ENCODE measurements at places on chromosomes 2 and 18.

- H3K36me3 ChIP-seq = no peaks in the 10 kb centered on the region
- DNase-seq = no peak
- no peak overlapping the region for H3K4me3 ChIP-seq
- H3K4me1 ChIP-seq = no peaks in the 10 kb centered on the region
- no peaks in the 10 kb centered on the region for H3K27me3 ChIP-seq
- H3K27ac ChIP-seq = no peak overlapping the region
These were observed 84.5 kb downstream of the PIEZO2 start for GRCh38 chr18:11064727-11065460.

GRCh38 chr2:240575101-240575965, 7.0 kb downstream of the RNPEPL1 start:
- no peak overlapping the region for H3K4me3 ChIP-seq
- no peaks in the 10 kb centered on the region for H3K27me3 ChIP-seq
- H3K27ac ChIP-seq = no peak overlapping the region
- peaks cover 30% of the 10 kb centered on the region for H3K4me1 ChIP-seq
- no peak for DNase-seq

DNA sequence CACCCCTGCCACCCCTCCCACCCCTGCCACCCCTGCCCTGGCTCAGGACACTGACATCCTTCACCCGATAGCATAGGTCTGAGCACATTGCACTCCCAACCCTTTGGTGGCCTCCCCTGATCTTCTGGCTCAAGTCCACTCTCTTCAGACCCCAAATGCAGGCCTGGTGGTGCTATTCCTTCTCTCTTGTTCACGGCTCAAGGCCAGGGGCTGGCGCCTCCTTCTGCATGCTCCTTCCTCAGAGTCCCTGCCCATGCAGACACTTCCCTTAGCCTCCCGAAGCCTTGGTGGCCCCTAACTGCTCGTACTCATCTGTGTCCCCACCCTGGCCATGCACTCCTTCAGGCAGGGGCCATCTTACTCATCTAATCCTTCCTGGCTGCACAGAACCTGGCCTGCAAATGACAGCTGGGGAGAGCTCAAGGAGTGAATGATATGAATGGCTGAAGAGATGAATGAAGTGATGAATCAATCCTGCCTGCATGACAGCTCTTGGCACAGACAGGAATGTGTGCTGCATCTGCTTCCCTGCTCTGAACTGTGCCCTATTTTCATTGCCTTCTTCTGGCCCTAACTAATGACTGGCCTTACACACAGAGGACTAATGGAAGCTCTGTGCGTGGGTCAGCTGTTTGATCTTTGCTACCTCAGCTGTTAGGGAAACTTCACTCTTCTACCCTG, 290.8 kb downstream of the DYSF start:
- no peaks in the 10 kb centered on the region for H3K36me3 ChIP-seq
- H3K27ac ChIP-seq = no peak overlapping the region
- H3K4me3 ChIP-seq = no peak overlapping the region
- peaks cover 36% of the 10 kb centered on the region for H3K4me1 ChIP-seq

DNA sequence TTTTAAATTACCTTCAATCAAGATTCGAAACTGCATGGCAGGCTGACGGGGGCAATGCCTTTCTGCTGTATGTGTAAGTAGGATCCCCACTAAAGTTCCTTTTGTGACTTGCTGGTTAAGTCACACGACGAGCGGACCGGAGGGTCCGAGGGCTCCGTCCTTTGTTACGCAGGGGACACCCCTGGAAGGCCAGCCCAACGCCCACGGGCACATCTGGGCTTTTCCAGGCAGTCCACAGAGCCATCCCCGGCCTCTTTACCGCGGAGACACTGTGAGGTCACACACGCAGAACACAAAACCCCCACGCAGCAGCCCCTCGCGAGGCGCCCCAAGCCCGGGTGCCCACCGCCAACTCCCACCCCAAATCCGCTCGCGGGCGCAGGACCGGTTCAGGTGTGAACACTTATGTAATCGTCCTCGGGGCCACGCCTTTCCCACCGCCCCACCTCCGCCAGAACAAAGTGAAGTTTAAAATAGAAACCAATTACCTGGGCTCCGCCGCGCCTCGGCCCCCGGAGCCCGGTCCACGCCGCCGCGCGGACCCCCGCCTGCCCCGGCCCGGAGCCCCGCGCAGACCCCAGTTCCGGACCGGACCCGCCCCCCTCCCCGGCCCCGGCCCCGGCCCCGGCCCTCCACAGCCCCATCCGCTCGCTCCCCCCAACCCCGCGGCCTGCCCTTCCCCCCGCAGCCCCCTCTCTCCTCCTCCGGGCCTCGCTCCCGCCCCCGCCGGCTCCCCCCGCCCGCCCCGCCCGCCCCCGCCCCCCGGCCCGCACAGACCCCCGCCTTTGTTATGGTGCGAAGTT, 4.2 kb downstream of the ZNF516 start:
- H3K27ac ChIP-seq = no peak overlapping the region
- peaks cover 23% of the 10 kb centered on the region for H3K4me1 ChIP-seq
- peak; percentile 56 for DNase-seq
- H3K36me3 ChIP-seq = no peaks in the 10 kb centered on the region

GRCh38 chr2:239878686-239879085, 146.5 kb downstream of the NDUFA10 start:
- no peak for DNase-seq
- H3K4me1 ChIP-seq = no peaks in the 10 kb centered on the region
- H3K27me3 ChIP-seq = peaks cover 13% of the 10 kb centered on the region
- H3K4me3 ChIP-seq = no peak overlapping the region
- no peaks in the 10 kb centered on the region for H3K36me3 ChIP-seq
- H3K27ac ChIP-seq = no peak overlapping the region

DNA sequence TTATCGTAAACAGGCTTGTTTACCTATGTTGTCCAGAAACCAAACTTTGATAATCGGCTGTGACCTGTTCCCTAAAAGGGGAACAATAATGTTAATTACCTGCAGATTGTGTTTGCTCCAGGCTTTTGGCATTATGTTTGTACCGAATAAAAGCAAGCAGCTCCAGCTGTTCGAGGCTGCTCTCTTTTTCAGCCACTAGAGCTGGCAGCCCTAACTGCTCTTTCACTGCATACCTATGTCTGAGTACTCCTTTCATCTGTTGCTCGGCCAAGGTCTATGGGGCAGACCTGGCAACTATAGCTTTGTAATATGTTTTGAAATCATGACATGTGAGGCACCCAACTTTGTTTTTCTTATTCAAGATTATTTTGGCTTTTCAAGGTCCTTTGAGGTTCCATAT, 77.8 kb upstream of the EHBP1 start:
- no peak overlapping the region for H3K4me3 ChIP-seq
- no peak for DNase-seq
- no peak overlapping the region for H3K27ac ChIP-seq
- H3K4me1 ChIP-seq = no peaks in the 10 kb centered on the region
- no peaks in the 10 kb centered on the region for H3K36me3 ChIP-seq

DNA sequence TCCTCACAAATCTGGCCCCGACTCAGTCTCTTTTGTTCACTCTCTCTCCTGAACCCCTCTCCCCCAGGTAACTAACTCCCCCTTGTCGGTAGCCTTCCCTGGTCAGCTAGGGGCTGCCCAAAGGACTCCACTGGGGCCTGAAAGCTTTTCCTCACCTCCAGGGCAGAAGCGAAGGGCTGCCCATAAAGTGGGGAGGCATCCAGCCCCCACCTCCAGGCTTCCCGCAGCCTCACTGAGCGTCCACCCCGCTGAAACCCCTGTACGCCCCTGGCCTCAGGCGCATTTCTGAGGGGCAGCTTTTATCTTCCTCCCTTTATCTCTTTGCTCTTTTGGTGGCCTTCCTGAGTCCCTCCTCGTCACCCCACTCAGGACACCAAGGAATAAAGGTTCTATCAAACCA, 249.3 kb downstream of the CYP26B1 start:
- H3K36me3 ChIP-seq = no peaks in the 10 kb centered on the region
- DNase-seq = no peak
- H3K27me3 ChIP-seq = peaks cover 4% of the 10 kb centered on the region
- no peak overlapping the region for H3K27ac ChIP-seq

DNA sequence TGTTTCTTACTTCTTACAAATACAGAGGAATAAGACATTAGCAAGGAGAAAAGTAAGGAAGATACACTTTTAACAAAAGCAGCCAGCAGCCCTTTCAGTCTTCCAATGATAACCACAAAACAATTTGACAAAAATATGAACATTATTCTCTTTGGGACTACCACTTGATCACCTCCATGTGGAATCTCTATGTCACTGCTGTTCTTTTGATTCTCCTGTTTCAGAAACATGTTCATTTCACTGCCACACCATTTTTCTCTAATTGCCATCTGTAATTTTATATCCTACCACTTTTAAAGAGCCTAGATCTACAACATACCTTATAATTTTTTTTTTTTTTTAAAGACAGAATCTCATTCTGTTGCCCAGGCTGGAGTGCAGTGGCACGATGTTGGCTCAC, 10.9 kb downstream of the INO80D start:
- no peaks in the 10 kb centered on the region for H3K36me3 ChIP-seq
- H3K27me3 ChIP-seq = no peaks in the 10 kb centered on the region
- no peaks in the 10 kb centered on the region for H3K4me1 ChIP-seq
- no peak for DNase-seq

GRCh38 chr18:9982711-9983110, 68.9 kb downstream of the VAPA start:
- no peaks in the 10 kb centered on the region for H3K36me3 ChIP-seq
- H3K27me3 ChIP-seq = no peaks in the 10 kb centered on the region
- H3K27ac ChIP-seq = no peak overlapping the region
- DNase-seq = no peak

- no peaks in the 10 kb centered on the region for H3K4me1 ChIP-seq
- H3K36me3 ChIP-seq = peaks cover 6% of the 10 kb centered on the region
- DNase-seq = no peak
- H3K27me3 ChIP-seq = peaks cover 40% of the 10 kb centered on the region
These were observed 35.2 kb upstream of the NAPG start for GRCh38 chr18:10490401-10491165.

- no peak for DNase-seq
- no peaks in the 10 kb centered on the region for H3K27me3 ChIP-seq
- H3K27ac ChIP-seq = no peak overlapping the region
- H3K4me3 ChIP-seq = no peak overlapping the region
- H3K4me1 ChIP-seq = no peaks in the 10 kb centered on the region
- H3K36me3 ChIP-seq = no peaks in the 10 kb centered on the region
These were observed 125.1 kb downstream of the CPS1 start for GRCh38 chr2:210681491-210681890.

GRCh38 chr2:102765061-102765460, 3.2 kb downstream of the TMEM182 start:
- DNase-seq = no peak
- H3K36me3 ChIP-seq = no peaks in the 10 kb centered on the region
- H3K27me3 ChIP-seq = no peaks in the 10 kb centered on the region
- no peak overlapping the region for H3K27ac ChIP-seq

DNA sequence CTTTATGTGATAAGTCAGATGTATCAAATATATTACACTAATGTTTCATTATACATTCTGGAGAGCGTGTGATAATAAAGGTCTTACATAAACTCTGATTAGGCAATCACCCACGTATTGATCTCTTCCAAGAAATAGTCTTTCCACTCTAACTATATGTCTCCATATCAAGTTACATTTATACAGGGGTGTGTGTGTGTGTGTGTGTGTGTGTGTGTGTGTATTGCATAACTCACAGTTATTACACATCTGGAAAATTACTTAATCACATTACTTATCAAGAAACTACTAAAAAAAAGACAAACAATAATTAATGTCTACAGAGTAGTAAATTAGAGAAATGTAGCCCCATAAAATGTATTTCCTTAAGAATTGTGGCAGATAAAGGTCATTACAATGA, 339.8 kb downstream of the CDH19 start:
- no peak overlapping the region for H3K4me3 ChIP-seq
- H3K36me3 ChIP-seq = no peaks in the 10 kb centered on the region
- DNase-seq = no peak
- no peaks in the 10 kb centered on the region for H3K4me1 ChIP-seq
- no peak overlapping the region for H3K27ac ChIP-seq
- H3K27me3 ChIP-seq = no peaks in the 10 kb centered on the region

- peaks cover 21% of the 10 kb centered on the region for H3K27me3 ChIP-seq
- no peaks in the 10 kb centered on the region for H3K4me1 ChIP-seq
- no peak overlapping the region for H3K27ac ChIP-seq
- H3K4me3 ChIP-seq = no peak overlapping the region
These were observed 325.5 kb upstream of the HS6ST1 start for GRCh38 chr2:128644156-128644555.

DNA sequence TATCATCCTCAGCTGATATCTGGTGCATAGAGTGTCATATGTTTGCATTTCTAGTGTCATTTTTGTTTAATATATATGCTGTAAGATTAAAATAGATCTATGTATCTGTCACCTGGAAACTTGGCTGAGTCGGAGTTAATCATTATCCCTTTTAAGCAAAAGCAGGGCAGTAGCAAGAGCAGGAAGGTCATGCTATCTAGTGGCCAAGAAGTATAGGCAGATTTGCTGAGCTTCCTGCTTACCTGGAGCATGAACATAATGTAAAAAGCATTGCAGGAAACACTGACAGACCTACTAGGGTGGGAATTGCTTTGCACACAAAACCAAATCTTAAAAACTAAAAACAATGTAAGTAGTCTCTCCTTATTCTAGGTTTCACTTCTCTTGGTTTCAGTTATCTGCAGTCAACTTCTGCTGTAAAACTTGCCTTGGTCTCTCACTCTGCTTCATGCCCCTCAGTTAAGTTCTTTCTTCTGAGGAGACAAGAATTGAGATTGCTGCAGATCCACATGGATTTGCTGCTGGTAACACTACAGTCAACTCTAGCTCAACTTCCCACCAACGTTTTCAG, 295.3 kb downstream of the CDH7 start:
- H3K4me1 ChIP-seq = no peaks in the 10 kb centered on the region
- no peak overlapping the region for H3K27ac ChIP-seq
- no peak for DNase-seq

- no peaks in the 10 kb centered on the region for H3K36me3 ChIP-seq
- DNase-seq = no peak
- H3K4me1 ChIP-seq = peaks cover 3% of the 10 kb centered on the region
- no peak overlapping the region for H3K27ac ChIP-seq
- H3K4me3 ChIP-seq = no peak overlapping the region
These were observed 251.6 kb downstream of the BCL2 start for GRCh38 chr18:63067939-63068338.

DNA sequence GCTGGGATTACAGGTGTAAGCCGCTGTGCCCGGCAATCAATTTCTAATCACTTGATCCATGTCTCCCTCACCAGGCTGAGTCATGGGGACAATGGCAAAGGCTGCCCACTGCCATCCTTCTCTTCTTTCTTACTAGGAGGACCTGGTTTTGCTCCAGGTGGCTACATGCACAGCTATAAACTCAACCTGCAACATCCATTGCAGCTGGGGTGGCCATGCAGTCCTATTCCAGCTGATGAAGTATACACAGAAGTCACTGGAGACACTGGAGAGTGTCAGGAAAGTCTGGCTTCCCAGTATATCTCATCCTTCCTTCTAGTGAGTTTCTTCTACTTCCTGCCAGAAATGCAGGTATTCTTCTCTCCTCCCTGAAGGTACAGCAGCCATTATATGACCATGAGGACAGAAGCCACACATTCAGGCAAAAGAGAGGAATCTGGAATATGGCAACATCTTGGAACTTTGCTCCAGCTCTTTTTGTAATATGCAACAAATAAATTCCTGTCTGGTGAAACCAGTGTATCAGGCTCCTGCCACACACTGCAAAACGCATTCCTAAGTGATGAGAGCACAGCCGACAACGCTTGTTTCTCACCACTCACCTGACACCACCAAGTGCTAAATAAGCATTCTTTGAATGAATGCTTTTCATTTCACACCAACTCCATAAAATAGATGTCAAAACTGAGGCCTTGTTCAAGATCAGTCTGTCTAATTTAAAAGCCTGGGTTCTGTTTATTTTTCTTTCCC, 32.3 kb downstream of the SCTR start:
- H3K4me1 ChIP-seq = peaks cover 43% of the 10 kb centered on the region
- H3K36me3 ChIP-seq = no peaks in the 10 kb centered on the region
- peaks cover 62% of the 10 kb centered on the region for H3K27me3 ChIP-seq
- H3K27ac ChIP-seq = peak overlapping the region; percentile 96
- peak; percentile 57 for DNase-seq

Measured in mesenchymal stem cell (in vitro differentiated cells and primary cell).